ENCODE measurements at places on chromosomes 1 and 21.

DNA sequence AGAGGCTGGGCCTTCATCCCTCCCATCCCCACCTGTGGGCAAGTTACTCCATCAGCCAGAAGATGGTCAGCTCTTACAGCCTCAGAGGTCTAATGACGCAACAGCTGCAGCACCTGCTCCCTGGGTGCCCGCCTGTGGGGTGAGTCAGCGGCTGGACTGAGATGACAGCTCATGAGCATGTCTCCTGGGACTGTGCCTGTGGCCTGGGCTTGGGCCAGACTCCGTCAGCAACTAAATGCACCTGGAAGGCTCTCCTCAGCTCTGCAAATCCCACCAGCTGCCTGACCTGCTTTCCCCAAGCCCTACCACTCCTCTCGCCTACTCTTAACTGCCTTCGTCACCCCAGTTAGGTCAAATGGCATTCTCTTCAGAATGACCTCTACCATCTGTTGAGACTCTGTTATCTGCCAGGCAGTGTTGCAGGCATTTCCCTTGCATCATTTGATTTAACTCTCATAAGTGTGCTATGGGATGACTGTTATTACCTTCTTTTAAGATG is 47.7 kb downstream of the ETS2 start:
- DNase-seq = no peak

DNA sequence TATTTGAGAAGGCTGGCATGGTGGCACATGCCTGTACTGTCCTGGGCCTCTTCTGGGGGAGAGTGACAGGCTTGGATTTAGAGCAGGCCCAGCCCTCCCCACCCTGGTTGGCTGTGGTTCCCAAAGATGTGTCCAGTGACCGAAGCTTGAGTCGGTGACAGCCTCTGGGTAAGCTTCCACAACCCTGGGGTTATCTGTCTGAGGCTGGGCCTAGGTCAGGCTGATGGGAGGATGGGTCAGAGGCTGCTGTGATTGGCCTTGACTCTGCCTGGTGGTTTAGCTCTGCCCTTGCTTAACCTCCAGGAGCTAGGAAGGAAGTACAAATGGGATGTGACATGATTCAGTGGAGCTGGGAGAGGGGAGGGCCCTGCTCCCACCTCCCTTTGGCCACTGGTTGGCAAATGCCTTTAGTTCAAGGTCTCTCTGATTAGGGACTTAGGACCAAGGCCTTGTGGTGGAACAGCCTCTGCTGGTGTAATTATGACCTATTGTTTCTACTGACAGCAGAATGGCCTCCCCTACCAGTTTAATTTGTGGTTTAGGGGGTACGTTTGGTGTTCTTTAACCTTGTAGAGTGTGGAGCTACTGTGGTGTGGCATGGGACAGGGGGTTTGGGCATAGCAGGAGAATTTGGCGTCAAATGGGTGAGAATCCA is 16.6 kb downstream of the NUDC start:
- DNase-seq = no peak

DNA sequence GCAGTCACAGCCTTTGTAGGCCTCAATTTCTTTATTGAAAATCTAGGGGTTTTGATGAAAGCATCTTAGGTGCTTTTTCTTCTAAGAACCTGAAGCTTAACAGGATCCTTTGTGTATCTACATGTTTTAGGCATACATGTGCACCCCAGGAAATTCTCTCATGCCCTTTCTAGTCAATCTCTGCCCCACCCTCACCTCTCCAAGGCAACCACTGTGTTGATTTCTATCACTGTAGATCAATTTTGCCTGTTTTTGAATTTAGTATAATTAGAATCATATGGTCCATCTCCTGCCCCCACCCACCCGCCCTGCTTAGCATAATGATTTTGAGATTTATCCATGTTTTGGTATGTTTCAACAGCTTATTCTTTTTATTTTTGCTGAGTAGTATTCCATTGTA is 19.4 kb downstream of the VANGL1 start:
- DNase-seq = no peak

DNA sequence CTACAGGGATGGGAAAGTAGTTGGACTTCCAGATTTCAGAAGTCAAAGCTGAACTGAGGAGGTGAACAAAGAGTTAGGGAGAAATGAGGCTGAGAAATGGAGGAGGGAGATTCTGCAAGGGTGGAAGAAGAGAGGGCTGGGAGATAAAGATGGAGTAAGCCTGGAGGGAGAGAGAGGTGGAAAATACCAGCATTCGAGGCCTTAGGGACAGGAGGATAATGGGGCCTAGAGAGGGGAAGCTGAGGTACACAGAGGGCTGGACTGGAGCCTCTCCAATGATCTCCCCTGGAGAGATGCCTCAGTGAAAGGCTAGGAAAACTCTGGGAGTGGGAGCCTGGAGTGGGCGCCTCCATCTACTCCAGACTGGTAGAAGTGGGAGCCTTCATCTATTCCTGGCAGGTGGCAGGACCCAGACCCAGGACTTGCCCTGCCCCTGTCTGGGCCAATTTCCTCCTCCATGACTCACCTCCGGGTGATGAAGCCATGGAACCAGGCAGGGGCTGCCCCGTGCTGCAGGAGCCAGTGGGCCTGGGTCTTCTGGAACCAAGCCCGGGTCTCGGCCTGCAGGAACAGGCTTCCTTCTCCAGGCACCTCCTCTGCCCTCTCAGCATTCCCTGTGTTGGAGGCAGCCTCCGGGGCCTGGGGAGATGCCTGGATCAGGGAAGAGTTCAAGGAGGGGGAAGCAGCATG is 1.9 kb downstream of the SH2D2A start:
- DNase-seq = no peak

DNA sequence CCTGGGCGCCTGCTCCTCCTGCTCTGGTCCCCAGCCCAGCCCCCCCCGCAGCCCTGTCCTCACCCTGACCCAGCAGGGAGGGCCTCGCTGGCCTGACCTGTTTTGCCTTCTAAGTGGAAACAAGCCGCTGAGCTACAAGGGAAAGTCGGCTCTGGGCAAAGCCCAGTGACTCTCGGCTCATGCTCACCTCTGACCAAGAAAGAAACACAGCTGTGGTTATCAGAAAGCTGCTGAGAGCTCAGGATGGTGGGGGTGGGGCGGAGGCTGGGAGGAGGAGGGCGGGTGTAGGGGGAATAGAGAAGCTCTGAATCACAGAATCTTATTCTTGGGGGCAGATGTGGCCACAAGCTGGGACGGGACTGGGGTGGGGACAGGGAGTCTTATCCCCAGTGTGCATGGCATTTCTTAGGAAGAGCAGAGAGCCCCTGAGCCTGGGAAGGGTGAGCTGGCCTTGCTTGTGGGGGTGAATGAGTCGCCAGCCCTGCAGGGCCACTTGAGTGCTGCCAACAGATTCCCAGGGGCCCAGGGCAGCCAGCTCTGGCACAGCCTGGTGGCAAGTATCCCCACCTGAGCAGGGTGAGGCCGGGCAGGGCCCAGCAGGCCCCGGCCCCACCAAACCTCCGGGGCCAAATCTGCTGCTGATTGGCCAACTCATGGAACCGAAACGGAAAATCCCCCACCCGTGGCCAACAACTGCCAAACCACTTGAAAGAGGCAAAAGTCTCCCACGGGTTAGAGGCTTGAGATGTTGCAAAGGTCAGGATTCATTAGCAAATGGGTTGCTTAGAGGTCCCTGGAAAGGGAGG is 120.6 kb downstream of the SPSB1 start:
- DNase-seq = no peak

DNA sequence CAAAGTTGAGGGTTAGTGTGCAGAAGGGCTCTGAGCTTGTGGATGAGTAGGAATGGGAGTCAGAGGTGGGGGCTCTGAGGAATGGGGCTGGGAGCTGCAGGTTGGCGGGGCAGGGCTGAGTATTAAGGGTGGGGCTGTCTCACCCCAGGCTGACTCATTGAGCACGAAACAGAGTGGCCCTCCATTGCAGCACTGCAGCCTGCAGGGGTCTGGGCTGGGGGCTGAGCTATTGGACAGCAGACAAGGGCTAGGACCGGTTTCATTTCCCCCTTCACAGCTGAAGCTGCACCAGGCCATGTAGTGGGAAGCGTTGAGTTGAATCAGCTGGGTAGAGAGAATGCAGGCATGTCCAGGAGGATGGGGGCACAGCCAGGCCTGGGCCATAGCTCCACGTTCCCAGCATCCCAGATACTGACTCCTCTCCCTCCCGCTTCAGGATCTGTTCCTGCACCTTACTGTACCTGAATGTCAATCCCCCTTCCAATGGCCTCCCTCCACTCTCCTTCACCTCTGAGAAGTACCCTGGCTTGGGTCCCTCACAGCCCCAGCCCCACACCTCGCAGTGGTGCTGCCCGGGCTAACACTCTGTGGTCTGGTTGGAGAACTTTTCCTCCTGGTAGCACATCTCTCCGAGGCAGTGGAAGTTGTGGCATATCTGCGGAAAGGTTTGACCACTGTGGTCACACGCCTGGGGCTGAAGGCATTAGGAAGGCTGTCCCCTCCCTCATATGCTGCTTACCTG is 4.4 kb upstream of the INPP5B start:
- DNase-seq = no peak

DNA sequence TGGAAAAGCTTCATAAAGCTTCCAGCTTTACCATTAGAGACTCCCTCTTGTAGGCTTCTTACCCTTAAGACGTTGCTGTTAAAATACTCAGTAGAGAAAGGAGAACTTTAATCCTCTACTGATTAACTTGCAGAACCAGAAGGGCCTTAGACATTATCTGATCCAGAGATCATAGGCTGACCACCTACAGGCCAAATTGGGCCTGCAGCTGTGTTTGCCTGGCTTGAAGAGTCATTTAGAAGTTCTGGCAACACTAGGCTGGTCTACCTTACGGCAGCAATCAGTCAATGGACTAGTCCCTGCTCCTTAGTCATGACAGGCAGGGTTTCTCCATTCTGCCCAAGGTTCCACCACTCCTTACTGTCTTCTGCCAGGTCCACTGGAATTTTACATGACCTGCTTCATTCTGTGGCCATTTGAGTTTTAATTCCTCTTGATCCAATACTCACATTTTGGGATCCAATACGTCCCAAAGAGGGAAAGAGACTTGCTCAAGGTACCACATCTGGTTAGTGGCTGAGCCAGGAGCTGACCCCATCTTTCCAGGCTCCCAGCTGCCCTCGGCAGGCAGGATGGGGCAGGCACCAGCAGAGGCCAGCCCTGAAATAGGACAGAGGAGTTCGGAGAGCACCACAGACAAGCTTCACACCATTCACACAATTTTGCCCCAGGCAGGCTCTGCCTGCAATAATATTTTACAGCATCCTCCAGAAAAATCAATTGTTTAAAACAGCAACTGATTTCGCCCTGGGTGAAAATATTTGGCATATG is 96.8 kb downstream of the TNR start:
- no peak for DNase-seq

- peak; percentile 23 for DNase-seq
These were observed 140.0 kb downstream of the DNM3 start for GRCh38 chr1:171981303-171981702.

DNA sequence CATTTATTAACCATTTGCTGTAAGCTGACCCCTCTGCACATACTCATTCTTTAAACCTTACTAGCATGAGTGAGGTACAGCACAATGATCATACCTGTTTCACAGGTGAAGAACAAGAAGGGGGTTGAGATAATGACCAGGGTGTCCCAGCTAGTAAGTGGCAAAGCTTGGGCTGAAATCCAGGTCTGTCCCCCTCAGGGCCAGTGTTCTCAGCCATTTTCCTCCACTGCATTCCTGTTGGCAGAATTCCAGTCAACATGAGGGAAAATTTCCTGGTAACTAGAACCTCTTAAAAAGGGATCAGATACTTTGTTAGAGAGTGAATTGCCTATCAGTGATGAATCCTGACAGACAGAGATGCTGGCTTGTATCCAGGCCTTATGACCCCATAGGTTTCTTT is 48.1 kb downstream of the SPATA46 start:
- no peak for DNase-seq

DNA sequence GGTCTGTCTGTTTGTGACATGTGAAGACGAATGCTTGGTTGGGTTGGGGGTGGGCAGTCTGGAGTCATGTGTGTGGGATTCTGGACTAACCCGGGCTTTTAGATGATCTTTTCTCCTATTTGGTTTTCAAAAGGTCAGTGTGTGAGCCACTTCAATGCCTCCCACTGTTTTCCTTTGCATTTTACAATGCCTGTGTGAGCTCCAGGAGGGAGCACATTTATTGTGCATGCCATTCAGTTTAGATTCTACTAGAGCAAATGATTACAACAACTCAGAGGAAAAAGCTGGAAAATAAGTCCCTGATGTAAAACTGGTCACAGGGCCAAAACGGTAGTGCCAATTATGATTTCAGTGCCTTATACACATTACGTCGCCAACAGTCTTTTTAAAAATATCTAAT is 90.9 kb downstream of the LYPLAL1 start:
- no peak for DNase-seq

GRCh38 chr1:54548389-54549044 is 489 bp downstream of the ACOT11 start:
- no peak for DNase-seq

DNA sequence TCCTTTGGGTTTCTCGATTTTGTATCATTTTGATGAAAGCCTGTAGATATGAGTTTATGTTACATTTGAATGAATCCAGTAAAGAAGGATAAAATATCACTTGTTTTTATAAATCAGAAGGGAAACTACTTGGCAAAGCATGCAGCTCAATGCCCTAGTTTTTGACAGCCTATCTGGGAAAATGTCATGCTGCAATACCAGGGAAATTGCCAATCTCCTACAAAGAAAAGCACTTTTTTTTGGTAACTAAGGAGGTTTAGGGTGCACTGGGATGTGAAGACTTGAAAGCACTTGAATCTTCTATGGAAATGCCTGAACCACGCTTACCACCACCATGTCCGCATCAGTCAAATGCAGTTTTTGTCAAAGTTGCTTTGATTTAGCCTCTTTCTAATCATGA is 446.9 kb upstream of the LRRC7 start:
- no peak for DNase-seq
